Stimulated activated CD4-positive, alpha-beta T cell treated with anti-CD3 and anti-CD28 coated beads, Interleukin-1b, Interleukin-23, amount 100 ng/mL, for 1 hour (primary cell): ENCODE measurements at places on chromosomes 1 and 21.

DNA sequence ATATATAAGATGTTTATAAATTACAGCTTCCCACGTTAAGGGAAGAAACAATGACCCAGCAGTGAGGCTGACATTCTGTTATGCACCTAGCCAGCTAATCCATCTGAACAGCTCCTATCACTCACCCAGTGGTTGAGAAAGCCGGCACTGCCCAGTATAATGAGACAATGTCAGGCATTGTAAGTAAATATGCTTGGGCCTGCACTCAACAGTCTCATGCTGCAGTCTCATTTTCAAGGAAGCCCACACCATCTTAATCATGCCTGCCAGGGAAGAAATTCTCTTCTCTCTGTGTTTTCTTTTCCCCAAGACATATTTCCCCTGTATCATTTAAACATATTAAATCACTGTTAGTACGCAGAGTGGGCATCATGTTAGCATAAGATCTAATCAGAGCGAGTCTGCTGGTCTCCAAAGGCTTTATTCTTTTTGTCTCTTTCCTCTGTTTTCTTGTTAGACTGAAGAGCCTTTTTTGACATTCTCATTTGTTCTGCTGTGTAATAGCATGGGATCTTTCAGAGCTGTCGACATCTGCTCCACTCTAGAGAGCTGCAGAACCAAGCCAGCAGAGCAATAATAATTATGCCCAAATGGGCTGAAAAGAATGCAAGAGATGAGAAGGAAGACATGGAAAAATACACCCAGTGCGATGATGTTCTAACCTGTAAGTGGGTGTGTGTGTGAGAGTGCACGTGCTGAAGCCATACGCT, 67.6 kb upstream of the SLC22A15 start:
- DNase-seq: no peak

GRCh38 chr1:226255380-226255779, 31.9 kb downstream of the MIXL1 start:
- no peak for DNase-seq

DNA sequence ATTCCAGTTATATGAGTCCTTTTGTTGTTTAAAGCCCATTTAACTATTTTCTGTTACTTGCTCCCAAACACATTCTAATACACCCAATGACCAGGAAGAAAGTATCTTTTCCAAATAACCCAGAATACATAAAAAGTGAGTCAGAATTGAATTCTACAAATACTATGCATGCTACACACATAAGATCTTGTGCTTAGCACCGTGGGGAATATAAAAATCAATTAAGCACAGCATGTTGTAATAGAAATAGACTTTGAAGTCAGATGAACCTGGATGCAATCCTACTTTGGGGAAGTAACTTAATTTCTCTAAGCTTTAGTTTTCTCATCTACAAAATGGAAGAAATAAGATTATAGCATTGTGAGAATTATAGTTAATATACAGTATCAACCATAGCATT, 40.5 kb upstream of the MUTYH start:
- no peak for DNase-seq

- no peak for DNase-seq
Observed at GRCh38 chr1:223256034-223256433, 107.9 kb downstream of the SUSD4 start.

- no peak for DNase-seq
Observed at GRCh38 chr1:103265551-103265950, 157.2 kb upstream of the COL11A1 start.

DNA sequence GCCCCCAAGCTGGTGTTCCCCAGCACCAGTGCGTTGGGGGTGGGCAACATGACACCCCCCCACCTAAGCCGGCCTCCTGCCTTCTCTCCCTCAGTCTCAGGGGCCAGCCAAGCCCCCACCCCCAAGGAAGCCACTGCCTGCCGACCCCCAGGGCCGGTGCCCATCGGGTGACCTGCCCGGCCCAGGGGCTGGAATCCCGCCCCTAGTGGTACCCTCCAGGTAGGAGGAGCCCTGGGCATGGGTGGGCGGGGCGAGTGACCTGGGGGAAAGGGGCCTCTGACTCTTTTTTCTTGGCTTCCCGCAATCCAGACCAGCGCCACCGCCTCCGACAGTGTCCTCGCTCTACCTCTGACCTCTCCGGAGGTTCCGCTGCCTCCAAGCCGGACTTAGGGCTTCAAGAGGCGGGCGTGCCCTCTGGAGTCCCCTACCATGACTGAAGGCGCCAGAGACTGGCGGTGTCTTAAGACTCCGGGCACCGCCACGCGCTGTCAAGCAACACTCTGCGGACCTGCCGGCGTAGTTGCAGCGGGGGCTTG, 1.3 kb upstream of the EFNA4 start:
- no peak for DNase-seq

GRCh38 chr1:237794071-237794470, 96.7 kb downstream of the ZP4 start:
- no peak for DNase-seq

DNA sequence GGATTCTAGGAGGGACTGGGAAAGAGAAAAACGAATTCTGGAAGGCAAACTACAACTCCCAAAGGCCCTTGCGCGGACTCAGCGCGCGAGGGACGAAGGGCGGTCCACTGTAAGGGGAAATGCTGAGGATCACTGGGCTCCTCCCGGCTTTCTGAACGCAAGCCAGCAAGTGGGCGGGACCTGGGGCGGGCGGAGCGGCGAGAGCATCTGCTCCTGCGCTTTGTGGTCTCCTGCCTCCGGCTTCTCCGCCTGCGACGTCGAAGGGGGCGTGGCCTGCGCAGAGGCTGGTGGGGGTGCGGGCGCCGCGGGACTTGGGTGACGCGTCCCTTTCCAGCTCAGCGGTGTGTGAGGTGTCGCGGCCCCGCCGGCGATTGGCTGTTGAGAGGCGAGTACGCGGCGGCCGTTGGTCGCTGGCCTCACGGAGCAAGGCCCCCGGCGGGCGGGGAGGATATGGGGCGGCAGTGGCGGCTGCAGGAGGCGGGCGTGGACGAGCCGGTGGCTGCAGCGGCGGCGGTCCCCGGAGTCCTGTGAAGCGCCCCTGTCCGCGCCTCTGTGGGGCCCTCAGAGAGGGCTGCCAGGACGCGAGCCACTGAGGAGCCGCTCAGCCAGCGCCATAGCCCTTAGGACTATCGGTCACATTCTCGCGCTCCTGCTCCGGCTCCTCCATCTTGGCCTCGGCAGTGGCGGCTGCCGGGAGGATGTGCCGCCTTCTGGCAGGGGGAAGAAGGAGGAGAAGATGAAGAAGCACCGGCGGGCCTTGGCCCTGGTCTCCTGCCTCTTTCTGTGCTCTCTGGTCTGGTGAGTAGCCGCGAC, at the start of gene SUCO:
TSS of gene SUCO (plus strand) at position 451 of the 813 bp plus-strand sequence. CDS start at position 737, 286 bp downstream.
- peak; percentile 98 for DNase-seq

DNA sequence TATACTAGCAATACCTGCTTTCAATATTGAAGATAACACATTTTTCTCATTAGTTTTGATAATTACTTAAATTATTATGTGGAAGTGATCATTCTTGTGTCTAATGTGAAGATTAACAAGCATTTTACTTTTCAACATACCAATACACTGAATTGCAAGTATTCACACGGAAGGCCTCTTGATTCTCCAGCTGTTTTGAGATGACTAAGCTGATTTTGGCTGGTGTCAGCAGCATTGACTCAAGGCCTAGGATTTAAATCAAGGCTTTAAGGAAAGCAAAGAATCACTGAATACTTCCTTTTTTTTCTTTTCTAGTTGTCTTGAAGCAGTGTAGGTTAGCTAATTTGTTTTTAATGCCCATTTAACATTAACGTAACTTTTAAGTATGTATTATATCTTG, 373.7 kb downstream of the SRGAP2C start:
- DNase-seq: no peak

GRCh38 chr21:36955783-36956182, 10.7 kb downstream of the HLCS start:
- DNase-seq: no peak

DNA sequence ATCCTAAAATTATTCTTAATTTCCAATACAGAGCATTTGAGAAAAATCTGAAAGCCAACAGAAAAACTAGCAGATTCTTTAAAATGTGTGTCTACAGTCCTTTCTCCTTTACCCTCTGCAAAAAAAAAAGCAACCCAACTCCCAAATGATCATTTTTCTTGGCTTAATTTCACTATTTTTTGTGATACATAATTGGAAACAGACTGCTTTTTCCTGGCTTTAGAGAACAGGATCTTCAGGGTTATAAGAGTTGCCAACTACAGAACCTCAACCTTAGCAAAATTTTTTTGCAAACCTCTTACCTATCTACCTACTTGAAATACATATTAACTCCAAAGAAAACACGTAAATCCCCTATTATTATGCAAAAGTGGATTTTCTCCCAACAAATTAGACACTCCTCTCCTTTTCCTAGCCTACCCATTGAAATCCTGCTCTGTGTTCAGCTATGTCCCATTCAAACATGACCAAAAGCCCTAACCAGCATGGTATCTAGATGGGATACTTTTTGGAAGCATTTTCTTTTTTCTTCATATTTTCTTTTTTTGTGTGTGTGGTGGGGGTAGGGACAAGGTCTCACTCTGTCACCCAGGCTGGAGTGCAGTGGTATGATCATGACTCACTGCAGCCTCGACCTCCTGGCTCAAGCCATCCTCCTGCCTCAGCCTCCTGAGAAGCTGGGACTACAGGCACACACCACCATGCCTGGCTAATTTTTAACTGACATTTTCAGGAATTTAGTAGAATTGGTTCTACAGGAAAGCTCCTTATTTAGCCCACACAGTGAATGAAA, 9.0 kb downstream of the TGFBR3 start:
- DNase-seq: no peak

GRCh38 chr1:32055416-32055815, 17.3 kb upstream of the TMEM39B start:
- DNase-seq: no peak

DNA sequence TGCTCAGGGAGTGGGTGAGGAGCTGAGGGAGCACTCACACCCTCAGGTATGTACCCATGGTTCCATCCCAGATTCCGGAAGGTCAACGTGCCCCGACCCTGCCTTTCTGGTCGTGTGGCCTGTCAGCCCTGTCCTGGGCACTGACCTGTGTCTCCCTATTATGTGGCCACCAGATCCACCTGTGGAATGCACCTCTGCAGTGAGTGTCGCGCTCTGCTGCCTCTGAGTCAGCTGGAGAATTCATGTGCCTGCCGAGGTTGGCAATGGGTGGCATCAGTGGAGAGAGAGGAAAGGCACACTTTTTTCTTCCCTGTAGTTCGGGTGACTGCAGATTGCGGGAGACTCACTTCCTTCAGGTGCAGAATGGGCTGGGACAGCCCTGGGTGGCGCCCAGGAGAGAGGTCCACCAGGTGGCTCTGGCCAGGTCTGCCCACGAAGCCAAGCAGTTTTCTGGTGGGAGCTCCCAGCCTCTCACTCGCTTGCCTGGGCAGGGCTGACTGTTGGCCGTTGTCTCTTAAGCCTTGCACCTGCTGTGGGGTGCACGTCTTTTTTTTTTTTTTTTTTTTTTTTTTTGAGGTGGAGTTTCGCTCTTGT, 176.1 kb upstream of the TMEM51 start:
- DNase-seq: no peak

DNA sequence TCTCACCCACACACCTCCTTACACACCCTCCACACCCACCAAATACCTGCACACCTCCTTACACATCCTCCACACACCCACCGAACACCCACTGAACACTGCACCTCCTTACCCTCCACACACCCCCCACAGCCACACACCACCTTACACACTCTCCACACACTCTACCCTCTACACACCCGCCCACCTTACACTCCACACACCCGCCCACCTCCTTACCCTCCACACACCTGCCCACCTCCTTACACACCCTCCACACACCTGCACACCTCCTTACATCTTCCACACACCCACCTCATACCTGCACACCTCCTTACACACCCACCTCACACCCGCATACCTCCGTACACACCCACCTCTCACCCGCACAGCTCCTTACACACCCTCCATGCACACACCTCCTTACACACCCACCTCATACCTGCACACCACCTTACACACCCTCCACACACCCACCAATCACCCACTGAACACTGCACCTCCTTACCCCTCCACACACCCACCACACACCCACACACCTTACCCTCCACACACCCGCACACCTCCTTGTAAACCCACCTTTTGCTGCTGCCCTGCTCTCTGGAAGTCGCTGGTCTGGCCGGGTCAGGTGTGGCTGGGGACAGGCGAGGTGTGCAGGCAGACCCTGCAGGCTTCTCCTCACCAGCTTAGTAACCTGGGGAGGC, 38.5 kb downstream of the COQ8A start:
- DNase-seq: no peak

GRCh38 chr1:172185996-172186395, 234.5 kb upstream of the C1orf105 start:
- DNase-seq: no peak

GRCh38 chr1:224579526-224579925, 36.6 kb upstream of the CNIH3 start:
- no peak for DNase-seq

GRCh38 chr1:229710746-229711145, 84.7 kb downstream of the URB2 start:
- no peak for DNase-seq

- no peak for DNase-seq
Observed at GRCh38 chr1:70090141-70090540, 115.2 kb downstream of the LRRC40 start.
